Caudate nucleus (tissue), 63 donors: ENCODE measurements at places on chromosomes 11 and 22.

GRCh38 chr11:105468154-105468553 lies 141.7 kb upstream of the GRIA4 start:
- no peak for DNase-seq

DNA sequence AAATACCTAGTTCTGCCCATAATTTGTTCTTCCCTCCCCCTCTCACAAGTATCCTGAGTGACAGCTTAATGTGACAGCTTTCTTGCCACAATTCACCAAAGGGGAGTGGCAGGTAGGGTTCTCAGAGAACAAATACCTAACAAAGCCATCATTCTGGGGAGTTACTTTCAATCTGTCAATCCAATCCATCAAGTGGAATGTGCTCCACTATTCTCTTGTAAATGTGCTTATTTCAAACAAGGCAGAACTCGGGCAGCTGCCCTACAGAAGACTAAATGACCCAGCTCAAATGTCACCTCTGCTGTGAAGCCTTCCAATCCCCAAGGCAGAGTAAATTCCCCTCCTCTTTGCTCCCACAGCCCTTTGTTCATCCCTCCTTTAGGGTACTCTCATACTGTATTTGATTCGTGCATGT lies 27.8 kb downstream of the LGR4 start:
- DNase-seq = no peak

GRCh38 chr11:126538071-126538470 lies 182.6 kb downstream of the ST3GAL4 start:
- no peak for DNase-seq

DNA sequence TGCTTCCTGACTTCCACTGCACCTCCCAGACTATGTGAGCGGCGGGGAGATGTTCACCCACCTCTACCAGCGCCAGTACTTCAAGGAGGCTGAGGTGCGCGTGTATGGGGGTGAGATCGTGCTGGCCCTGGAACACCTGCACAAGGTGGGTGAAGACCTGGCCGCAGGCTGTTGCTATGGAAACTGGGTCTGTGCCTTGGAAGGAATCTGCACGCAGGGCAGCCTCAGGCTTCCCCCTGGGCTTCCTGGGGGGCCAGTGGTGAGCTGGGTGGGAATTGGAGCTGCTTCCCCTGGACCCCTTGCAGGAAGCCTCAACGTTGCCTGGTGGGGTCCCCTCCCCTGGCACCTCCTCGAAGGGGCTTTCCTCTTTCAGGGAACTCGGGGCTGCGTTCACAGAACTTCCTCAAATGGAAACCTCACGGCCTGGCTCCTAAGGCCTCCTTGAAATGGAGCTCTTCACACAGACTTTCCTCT lies 1.5 kb downstream of the RPS6KA4 start:
- no peak for DNase-seq

- DNase-seq = no peak
These were observed 75.9 kb downstream of the PHF21B start for GRCh38 chr22:44933666-44934453.
